ENCODE measurements at places on chromosomes 3 and 15.

- DNase-seq: no peak
Observed at GRCh38 chr3:139629033-139629432, 48.7 kb downstream of the NMNAT3 start.

DNA sequence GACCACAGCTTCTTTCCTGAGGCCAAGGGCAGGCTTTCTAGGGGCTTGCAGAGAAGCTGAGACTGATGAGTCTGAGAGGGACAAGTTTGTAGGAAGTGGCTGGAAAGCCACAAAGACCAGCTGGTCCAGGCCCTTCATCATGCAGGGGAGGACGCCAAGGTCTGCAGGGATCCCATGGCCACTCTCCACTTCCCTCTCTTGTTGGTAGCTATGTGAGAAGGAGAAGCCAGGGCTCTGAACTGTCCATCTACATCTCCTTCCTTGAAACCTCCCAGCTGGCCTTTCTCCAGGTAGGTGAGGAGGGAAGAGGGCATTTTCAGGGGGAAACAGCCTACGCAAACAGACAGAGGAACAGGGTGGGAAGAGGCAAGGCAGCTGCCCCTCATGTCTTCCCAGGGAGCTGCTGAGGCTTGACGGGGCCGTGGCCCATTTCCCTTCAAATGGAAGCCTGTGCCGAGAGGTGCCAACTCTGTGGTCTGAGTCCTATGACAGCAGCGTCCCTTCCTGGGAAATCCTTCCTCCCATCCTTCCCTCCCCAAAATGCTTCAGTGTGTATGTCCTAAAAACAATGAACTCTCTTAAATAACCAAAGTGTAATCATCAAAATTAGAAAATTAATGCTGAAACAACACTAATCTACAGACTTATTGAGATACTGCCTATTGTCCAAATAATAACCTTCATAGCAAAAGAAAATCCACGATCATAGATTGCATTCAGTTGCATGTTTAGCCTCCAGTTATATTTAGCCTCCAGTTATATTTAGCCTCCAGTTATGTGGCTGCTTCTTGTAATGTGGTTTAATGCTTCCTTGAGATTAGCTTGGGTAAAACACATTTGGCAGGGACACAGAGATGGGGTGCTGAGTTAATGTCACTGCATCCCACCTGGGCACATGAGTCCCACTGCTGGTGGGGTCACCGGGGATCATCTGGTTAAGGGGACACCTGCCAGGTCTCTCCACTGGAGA, 36.0 kb downstream of the GNB5 start:
- DNase-seq: no peak

- no peak for DNase-seq
Observed at GRCh38 chr3:48555231-48555948, 1.2 kb downstream of the PFKFB4 start.

- no peak for DNase-seq
Observed at GRCh38 chr3:194050782-194051320, 85.1 kb upstream of the HES1 start.

- DNase-seq: no peak
Observed at GRCh38 chr3:36918050-36918449, 26.8 kb downstream of the TRANK1 start.

DNA sequence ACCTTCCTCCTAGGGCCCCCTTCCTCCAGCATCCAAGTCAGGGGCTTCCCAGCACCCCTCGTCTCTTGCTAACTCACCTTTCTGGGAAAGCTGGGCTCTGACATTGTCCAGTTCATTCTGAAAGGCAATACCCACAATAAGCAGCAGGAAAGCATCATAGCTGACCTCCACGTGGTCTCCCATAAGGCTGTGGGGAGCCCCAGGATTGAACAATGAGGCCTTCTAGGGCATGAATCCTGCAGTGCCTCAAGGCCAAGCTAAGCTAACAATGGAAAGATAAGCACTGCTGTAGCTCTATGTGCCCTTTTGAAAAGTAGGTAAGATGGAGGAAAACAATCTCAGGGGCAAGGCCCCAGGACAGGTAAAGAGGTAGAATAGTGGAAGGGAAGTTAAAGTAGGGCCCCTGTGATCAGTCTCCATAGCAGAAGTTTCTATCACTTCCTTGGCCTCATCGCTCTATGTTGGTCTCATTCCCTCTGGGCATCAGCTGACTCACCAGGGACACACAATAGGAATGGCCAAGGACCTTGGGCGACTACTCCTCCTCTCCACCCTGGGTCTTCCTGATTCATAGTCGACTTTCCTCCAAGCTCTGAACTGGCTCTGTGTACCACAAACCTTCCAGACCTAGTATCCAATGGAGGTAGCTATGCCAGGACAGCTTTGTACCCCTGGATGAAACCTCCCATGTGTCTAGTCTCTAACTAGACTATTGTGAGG, 11.7 kb downstream of the TRAIP start:
- DNase-seq: no peak

DNA sequence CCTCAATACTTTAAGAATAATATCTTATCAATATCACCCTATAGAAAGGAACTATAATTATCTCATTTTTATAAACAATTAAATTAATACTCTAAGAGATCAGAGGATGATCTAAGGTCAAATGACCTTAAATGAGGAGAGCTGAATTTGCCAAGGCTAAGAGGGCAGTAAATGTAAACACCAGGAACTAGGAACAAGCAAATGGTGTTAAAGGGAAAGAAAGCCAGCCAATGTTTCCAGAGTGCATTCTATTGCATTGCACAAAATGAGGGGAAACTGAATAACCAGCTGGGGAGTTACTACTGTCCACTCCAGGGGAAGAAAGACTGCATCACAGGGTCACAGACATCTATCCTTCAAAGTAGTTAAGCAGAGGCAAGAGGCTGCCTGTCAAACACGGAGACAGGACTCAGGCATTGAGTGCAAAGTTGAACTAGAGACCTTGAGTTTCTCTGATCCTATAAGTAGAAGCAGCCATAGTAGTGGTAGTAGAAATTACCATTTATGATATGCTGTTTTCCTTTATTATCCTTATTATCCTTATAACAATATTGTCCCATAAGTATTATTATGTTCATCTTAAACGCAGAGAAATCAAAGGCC, 466.4 kb downstream of the MAGI1 start:
- no peak for DNase-seq

GRCh38 chr3:195551381-195551978, 8.4 kb upstream of the PPP1R2 start:
- no peak for DNase-seq

GRCh38 chr3:71413572-71413971, 170.0 kb downstream of the FOXP1 start:
- no peak for DNase-seq

- DNase-seq: no peak
Observed at GRCh38 chr3:132629928-132630327, 29.7 kb downstream of the ACAD11 start.

DNA sequence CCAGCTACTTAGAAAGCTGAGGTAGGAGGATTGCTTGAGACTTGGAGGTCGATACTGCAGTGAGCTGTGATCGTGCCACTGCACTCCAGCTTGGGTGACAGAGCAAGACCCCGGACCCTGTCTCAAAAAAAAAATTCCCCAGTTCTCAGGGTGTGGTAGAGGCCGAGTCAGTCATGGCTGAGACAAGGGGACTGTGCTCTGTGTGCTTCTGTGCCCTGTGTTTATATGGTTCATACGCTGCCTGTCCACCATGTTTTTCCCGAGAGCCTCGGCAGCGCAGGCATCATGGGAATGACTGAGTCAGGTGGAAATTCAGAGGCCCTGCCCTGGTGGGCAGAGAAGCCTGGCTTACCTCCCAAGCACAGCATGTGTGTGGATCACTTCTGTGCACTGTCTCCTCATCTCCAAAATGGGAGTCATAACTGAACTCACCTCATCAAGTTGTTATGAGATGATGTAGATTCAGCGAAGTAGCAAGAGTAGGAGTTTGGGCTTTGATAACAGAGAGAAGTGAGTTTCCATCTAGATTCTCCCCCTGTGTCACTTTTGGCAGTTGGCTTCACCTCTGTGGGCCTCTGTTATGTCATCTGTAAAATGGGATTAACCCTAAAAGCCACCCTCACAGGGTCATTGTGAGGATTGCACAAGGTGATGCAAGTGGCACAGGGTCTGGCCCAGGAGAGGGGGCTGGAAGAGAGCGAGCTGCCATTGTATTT, 56.9 kb downstream of the FLNB start:
- no peak for DNase-seq

DNA sequence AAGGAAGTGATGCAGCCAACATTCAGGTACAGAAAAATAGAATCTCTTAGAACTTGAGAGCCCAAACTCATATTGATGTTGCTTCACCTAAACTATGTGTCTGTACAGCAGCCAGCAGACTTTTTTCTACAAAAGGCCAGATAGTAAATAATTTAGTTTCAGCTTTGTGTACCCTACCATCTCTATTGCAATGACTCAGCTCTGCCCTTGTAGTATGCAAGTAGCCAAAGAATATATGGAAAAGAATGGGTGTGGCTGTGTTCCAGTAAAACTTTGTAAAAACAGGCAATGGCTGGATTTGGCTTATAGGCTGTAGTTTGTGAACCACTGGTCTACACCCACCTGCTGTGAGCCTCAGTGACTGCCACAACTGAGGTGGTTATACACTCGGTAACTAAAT, 392.5 kb upstream of the RARB start:
- DNase-seq: no peak

- no peak for DNase-seq
Observed at GRCh38 chr15:37262922-37263608, 162.7 kb upstream of the MEIS2 start.

DNA sequence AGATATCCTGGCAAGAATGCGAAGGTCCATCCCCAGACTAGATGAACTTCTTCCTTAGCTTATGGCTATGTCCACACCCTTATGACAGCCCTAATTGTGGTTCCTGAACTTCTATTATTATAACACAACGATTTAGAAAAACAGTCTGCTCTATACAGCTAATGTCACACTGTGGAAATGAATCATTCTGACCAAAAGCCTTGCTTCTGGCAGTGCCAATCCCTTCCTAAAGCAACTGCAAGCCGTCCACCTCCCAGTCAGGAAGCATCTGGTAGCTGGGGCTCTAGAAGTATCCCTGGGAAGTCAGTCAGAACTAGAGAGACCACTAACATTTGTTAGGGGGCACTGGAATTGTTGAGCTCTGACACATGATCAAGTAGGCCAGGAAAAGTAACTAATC, 45.0 kb downstream of the MYO5A start:
- DNase-seq: no peak

GRCh38 chr3:43055806-43056770, 49.8 kb downstream of the POMGNT2 start:
- no peak for DNase-seq

DNA sequence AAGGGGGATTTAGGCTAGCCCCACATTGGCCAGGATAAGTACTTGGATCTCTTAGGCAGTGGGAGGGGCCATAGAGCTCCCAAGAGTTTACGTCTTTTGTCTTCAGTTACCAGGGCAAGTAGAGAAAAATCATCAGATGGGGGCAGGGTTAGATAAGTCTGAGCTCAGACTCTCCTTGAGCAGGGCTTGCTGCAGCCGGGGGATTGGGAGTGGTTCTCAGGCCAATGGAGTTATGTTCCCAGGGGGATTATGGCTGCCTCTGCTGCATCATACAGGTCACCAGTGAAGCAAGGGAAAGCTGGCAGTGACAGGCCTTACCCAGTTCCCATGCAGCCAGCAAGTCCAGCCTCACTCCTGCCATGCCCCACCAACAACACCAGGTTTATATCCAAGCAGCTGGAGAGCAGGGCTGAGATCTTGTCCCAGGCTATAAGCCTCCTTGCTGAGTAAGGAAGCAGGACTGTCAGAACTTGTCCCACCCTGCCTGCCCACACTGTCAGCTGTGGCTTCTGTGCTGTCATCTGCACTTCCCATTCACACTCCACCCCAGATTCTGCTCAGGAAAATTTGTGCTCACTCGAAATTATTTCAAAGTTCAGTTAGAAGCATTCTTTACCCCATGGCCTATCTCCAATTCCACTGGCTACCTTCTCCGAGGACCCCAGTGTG, 215.3 kb downstream of the FAM43A start:
- no peak for DNase-seq

DNA sequence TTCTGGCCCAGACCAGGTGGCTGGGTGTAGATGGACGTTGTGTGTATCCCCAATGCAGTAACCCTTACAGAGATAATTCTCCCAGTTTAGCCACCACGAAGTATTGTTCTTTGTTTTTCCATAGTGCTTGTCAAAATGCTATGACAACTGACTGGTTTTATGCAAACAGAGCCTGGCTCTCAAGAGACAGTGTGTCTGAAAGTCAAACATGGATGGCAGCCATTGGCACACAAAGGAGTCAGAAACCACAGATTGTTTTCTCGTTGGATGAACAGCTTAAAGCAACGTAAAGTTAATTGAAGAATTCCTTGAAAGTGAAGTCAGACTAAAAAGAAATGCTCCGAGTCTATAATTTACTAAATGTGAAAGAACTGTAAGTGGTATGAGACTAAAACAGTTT, 91.2 kb downstream of the FILIP1L start:
- DNase-seq: peak; percentile 68

DNA sequence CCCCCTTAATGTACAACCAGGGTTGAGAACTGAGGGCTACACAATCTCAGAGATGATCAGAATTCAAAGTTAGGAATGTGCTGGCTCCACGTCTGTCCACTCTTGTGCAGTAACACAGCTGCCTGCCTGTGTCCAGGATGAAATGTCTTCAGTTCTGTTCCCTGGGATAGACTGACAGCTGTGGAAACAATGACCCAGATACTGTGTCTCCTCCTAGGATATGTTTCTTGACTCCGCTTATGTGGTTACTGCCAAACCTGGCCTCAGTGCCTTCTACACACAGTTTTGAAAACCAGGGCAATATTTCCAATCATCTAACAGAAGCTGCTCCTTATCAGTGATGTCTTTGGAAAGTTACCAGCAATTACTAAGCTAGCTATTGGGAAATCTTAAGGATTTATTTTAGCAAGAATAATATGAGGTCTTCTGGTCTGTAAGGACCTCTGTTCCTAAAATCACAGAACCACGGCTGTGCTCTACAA, 67.6 kb downstream of the NOX5 start:
- no peak for DNase-seq

- DNase-seq: no peak
Observed at GRCh38 chr3:54736459-54736858, 191.4 kb downstream of the LRTM1 start.

DNA sequence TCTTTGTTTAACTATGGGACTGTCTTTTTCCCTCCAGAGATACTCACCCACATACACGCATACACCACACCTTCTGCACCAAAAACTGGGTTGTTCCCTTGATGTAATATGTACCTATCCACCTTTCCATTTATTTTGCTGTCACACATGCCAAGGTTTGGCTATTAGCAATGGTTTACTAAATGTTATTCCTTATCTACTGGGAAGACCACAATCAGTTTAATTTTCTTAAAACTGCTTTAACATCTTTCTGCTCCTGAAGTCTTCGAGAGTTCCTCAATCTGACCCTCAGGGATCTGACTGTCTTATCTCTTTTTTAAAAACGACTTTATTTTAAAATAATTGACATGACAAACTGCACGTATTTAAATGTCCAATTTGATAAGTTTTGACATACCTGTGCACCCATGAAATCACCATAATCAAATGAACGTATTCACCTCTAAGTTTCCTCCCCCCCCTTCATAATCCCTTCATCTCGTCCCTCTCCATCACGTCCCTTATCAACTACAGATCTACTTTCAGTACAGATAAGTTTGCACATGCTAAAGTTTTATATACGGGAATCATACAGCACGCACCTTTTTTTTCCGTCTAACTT, 805 bp upstream of the TRPM7 start:
- DNase-seq: no peak
